ENCODE measurements at places on chromosomes 6 and 20.

DNA sequence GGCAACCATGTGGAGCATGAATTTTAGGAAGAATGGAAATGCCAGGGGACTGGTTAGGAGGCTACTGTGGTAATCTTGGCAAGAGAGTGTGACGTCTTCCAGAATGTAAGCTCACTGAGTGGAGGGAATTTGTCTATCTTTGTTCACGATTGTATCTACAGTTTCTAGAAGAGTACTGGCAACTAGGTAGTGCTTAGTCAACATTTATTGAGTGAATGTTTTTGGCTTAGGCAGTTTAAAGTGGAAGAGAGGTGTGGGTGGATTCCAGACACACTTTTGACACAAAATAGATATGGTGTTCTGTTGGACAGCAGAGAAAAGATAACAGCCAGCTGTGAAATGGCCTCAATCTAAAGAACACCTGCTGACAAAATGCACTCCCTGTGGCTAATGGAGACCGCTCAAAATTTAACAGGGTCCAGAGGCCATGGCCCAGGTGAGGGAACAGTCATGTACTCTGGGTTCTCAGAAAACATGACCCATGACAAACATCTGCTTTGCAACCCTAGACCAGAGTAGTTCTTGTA lies 139.3 kb downstream of the GPX5 start:
- DNase-seq = no peak

DNA sequence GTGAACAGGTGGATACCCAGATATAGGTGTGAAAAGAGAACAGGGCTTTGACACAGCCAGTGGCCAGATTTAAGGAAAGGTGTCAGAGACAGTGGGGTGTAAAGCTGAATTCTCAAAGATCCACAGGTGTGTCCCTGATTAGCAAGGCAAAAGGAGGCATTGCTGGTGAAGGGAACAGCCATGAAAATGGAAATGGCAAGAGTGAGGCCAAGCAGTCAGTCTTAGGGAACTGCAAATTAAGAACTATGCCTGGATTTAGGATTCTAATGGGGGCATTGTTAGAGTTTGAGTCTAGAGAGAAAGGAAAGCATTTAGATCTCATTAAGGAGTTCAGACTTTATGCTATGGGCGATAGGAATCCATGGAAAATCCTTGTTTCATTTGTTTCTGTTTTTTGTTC lies 789.2 kb downstream of the MAFB start:
- no peak for DNase-seq

DNA sequence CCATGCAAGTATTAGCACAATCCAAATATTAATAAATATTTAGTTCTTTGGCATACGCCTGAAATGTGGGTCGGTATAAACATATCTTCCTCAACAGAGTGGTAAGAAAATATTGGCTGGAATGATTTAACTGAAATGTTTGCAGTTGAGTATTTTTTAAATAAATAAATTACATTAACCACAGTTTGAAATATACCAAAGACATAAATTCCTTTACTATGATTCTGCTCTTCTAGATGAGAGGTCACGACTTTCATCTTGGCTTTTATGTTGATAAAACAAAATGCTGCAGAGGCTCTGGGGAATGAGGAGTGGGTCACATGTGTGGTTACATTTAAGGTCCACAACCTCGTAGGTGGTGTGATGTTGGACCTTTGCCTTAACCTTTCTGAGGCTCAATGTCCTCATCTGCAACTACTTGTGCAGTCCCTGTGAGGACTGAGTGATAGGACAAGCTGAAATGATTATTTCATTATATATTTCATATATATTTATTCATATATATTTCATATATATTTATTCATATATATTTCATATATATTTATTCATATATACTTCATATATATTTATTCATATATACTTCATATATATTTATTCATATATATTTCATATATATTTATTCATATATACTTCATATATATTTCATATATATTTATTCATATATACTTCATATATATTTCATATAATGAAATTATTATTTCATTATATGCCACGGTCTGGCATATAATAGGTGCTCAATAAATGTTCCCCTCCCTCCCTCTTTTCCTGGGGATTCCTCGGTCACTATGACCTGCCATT lies 107.4 kb downstream of the SAMD5 start:
- no peak for DNase-seq

DNA sequence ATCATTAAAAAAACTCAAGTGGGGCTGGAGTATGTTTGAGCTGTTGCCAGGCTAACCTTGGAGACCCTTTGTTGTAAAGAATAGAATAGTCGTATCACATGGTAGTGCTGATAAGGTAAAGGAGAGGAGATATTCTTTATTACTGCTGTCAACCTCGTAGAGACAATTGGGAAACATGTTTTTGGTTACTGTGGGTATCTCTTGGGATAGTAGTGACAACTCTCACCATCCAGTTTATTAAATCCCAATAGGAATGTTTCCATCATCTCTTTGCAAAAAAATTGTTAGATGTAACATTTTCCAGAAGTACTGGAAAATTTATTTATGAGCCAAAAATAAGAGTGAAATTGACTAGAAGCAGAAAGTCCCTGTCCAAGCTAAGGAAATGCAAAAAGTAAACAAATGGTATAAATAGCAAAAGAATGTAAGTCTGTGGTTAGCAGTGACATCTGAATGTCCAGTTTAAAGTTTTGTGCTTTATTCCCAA lies 829.3 kb upstream of the CITED2 start:
- peak; percentile 19 for DNase-seq

- DNase-seq = no peak
Measured at GRCh38 chr20:51420111-51420510, 122.4 kb downstream of the NFATC2 start.

DNA sequence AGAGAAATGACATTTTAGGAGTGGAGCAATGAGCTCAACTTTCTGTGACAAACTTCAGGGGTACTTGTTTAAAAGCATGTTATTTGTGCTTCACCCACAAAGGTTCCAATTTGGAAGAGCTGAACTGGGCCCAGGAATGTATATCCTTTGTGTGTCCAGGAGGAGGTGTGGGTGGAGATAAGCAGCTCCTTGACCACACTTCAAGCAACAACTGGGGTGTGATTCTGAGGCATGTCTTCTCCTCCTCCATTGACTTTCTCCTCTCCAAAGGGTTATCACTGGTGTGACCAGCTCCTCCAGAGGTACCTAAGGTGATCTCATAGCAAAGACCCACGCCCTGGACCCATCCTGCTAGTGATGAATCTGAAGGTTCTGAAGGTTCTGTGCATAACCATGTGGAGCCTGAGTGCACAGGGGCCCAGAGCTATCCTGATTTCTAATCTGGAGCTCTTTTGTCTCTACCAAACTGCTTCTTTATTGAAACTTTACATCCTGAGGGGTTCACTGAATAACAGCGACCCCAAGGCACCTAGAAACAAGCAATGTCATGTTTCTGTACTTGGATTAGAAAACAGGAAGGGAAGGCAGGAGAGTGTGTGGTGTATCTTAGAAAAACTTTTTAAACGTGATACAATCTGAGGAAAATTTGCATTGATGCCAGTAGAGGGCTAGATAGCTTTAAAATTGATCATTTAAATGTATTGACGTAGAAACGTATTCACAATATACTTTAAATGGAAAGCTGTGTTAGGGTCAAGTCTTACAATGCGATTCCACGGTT lies 60.9 kb upstream of the CD93 start:
- no peak for DNase-seq

- DNase-seq = no peak
Measured at GRCh38 chr6:43097098-43097489, 21.0 kb downstream of the PTK7 start.

GRCh38 chr6:53898026-53898795 lies 103.4 kb downstream of the LRRC1 start:
- DNase-seq = no peak

- DNase-seq = no peak
Measured at GRCh38 chr6:1627827-1628560, 18.3 kb downstream of the FOXC1 start.

DNA sequence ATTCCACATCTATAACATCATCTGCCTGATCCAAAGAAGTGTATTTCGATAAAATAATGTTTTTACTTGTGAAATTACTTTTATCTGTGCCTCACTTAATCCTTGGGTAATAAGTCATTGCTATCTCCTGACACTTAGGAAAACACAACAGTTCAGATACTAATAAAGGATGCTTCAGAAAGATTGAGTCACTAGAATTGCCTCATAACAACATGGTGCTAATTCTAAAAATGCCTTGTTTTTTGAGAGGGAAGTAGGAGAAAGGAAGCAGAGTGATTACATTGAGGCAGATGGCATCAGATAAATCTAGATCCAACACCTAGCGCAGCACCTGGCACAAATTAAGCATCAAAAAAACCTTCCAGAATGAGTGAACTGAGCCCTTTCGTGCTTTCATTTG lies 69.0 kb downstream of the NCOA7 start:
- no peak for DNase-seq

GRCh38 chr6:6769466-6769865 lies 180.9 kb downstream of the LY86 start:
- DNase-seq = no peak
